ENCODE measurements at places on chromosomes 1 and 21.

DNA sequence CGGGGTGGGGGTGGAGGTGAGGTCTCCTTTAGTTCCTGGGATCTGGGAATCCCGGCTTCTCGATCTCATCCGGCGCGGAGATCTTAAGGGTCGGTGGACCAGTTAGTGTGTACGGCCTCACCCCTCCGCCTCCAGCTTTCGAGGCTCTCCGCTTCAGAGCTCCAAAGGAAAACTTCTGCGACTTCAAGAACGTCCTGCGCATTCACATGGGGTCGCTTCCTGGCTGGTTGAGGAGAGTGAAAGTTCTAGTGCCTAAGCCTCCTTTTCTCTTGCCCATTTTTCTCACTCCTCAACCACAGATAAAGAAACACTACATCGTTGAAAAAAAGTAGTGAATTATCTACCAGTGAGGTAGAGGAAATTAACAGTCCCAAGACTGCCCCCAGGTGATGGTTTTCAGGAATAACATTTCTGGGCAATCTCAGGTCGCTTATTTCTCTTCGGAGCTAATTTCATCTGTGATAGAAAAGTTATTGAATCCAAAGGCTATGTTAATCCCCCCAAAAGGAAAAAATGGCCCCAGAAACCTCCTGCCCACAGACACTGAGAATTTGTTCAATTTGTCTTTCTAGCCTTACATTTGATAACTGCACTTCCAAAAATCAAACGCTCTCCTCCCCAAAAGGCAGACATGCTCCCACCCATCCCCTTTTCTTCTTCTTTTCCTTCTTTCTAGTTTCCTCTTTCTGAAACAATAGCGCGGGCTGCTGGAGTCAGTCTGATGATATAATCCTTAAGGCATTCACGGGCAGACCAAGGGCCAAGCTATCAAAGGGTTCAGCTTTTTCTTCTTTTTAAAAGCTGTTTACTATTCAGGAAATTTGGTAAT is 20.6 kb upstream of the TBX15 start:
- no peak for DNase-seq

DNA sequence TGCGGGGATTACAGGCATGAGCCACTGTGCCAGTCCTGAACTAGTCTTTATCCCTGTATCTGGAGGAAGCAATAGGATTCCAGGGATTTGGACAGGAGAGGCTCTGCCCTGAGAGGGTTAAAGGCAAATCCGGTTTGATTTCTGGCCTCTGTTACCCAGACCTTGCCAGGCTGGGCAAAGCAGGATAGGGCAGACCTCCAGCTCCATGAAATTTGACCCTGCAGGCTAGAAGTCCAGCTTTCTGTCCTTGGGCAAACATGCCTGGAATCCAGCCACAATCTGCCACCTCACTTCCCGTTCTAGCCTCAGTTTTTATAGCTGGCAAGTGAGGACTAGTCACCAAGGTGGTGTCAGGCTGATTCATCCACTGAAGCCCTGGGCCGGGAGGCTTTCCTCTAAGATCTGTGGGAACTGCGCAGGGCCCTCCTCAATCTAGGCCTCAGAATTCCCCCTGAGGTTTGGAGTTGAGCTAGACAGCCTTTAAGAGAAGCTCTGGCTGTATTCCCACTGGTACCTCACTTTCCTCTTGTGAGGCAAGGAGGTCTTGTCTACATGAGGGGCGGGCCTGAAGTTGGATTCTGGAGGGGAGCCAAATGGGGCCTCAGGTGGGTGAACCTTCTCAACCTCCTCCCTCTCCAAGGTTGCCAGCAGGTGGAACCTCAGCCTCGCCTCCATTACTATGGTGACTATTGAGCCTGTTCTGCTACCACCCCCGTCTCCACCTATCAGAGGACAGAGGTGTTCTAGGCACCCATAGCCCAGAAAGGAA is 7.0 kb upstream of the P3R3URF start:
- no peak for DNase-seq

- no peak for DNase-seq
These were observed 16.3 kb downstream of the ZFYVE9 start for GRCh38 chr1:52158218-52158617.

GRCh38 chr1:96926176-96926575 is 204.6 kb downstream of the PTBP2 start:
- no peak for DNase-seq

GRCh38 chr1:179145521-179145920 is 63.7 kb downstream of the TOR3A start:
- no peak for DNase-seq

DNA sequence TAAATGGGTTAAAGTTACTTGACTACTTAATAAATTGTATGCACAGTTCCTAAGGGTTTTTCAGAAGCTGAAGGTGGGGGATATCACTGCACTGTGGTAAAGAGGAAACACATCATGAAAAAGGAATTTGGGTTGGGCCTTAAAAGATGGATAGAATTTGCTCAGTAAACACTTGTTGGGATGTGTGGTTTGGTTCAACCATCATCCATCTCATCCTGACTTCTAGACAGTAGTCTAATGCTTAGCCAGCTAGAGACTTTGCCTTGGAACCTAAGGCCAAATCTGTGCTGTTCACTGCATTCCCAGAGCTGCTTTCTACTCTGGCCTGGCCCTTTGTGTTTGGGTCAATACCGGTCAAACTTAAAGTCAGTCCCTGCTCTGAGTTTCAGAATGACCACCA is 30.6 kb downstream of the LY9 start:
- no peak for DNase-seq
